ENCODE measurements at places on chromosomes 12 and 14.

DNA sequence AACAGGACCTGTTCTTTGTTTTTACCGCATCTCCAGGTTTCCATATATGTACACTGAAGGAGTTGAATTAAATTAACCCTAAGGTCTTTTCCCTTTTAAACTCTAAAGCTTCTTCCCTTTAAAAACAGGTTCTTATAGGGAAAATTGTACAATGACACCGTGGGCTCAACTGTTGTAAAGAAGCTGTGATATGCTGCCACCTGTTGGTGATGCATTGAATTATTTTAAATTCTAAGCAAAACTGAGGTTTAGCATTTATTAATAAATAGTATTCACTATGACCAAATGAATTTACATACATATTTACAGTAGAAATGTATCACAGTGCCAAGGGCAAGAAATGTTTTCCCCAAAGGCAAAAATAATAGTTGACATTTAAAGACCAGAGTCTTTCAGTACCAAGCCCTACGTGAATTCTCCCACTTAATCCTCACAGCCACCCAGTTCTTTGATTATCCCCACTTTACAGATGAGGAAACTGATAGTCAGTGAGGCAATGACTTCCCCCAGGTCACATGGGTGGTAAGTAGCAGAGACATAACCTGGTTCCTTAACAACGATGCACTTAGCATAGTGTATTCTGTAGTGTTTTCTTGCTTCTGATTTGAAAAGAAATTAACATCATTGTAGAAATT, 35.7 kb upstream of the TMEM263 start:
- peak; percentile 32 for DNase-seq

- DNase-seq = no peak
These were observed 79.3 kb downstream of the ARF6 start for GRCh38 chr14:49972131-49972671.

GRCh38 chr14:39406560-39406959, 25.7 kb downstream of the FBXO33 start:
- DNase-seq = no peak

DNA sequence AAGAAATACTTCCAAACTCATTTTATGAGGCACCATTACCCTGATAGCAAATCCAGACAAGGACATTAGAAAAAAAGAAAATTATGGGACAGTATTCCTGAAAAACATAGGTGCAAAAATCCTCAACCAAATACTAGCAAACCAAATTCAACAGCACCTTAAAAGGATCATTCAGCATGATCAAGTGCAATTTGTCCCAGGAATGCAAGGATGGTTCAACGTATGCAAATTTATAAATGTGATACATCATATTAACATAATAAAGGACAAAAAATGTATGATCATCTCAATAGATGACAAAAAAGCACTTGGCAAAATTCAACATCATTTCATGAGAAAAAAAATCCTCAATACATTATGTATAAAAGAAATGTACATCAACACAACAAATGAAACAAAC, 162.9 kb downstream of the DUSP6 start:
- no peak for DNase-seq

DNA sequence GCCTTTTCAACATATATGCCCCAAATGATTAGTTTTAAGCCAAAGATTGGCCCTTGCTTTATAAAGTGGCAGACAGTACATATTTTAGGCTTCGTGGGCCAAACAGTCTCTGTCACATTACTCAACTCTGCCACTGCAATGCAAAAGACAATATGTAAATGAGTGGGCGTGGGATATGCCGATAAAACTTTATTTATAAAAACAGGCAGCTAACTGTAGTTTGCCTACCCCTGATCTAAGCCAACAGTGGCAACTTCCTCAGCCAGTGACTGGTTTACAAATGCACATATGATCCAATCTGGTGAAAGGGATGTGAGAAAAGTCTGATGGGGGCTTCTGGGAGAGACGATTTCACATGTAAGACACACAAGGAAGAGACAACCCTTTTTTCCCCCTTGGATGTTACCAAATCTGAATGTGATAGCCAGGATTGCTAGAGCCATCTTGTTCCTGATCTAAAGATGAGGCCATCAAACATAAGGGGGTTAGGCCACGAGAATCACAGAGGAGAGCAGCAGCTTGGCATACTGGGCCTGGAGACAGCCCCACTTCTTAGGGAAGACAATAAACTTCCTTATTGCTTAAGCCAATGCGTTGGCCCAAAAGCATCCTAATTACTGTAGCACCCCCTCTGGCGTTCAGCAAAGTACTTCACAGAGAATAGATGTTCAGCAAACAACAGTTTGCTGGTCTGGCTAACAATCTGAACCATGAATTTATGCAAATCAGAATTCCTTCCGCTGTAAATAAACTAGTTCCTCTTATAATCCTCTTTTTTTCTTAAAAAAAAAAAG, 75.2 kb upstream of the TMCC3 start:
- peak; percentile 22 for DNase-seq

- DNase-seq = no peak
These were observed 1.5 kb downstream of the FKBP4 start for GRCh38 chr12:2796187-2796666.

DNA sequence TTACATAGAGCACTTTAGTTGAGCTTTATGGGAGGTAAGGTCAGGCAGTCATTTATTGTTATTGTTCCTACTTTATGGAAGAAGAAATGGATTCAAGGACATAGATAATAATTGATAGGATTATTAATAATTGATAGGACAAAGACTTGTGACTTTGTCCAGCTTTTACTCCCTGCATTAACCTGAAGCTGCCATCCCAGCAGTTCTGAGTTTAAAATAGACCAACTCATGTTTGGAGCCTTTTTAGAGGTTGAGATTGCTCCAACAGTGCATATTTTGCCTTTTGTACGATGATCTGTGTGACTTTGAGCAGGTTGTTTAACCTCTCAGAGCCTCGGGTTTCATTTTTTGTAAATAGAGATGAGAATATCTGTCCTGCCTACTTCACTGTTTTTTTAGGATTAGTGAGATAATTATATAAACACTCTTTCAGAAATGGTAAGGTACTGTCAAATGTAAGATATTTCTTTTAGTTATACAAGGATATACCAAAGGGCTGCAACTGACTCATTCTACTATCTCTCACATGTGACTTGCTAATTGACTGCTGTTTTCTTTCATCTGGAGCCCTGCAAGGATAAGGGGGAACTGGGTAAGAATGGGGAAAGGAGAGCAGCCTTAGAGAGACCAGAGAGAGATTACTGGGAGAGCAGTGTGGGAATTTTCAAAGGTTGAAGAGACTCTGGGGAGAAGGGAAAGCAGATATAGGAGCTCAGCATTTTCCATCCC, 15.3 kb downstream of the WDR20 start:
- DNase-seq = no peak

- DNase-seq = no peak
These were observed 755.4 kb upstream of the MDGA2 start for GRCh38 chr14:48430805-48431204.

DNA sequence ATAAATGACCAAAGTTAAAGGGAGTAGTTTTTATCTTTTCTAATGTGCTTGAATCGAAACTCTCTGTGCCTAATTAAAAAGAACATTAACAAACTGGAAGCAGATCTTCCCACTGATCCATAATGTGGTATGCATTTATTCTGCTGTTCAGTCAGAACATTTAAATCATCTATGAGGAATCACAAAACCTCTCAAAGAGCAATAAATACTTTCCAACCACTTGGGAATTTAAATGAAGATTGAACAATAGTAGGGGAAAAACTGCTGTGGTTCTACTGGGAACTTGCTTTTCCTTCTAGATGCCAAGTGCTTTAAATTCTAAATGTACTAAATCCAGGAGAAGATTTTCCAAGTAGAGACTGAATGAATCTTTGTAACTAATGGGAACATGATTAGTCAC, 12.3 kb upstream of the CHPT1 start:
- DNase-seq = no peak

DNA sequence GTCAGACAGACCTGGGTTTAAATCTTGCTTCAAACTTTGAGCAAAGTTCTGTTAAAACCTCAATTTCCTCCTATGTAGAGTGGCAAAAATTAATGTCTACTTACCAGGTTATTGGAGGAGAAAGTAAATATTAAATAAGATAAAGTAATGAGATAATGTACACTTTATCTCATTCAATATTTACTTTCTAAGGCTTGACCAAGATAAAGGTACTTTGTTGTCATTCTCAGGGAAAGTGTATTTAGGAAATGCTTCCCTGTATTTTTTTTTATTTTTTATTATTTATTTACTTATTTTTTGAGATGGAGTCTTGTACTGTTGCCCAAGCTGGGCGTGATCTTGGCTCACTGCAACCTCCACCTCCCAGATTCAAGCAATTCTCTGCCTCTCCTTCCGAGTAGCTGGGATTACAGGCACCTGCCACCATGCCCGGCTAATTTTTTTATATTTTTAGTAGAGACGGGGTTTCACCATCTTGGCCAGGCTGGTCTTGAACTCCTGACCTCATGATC, 4.7 kb downstream of the FAM161B start:
- DNase-seq = no peak

DNA sequence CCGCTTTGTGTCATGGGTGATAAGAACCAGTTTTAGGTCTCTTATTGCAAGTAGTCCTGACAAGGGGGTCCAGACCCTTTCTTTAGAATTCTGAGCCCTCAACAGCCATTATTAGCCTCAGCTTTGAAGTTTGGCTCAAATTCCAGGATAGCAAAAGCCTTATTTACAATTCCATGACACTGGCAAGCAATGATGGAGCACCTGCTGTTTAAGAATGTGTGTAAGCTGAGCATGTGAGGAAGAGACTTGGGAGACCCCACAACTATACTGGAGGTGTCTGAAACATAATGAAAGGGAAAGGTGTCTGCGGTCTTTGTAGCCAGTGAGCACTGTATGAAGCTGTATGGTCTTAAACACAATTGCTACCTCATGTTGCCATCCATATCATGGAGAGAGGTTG, 119.8 kb downstream of the TBX5 start:
- no peak for DNase-seq

GRCh38 chr12:220491-220890, 6.5 kb upstream of the SLC6A12 start:
- no peak for DNase-seq

GRCh38 chr14:79375356-79375755, 835.9 kb downstream of the DIO2 start:
- DNase-seq = no peak

DNA sequence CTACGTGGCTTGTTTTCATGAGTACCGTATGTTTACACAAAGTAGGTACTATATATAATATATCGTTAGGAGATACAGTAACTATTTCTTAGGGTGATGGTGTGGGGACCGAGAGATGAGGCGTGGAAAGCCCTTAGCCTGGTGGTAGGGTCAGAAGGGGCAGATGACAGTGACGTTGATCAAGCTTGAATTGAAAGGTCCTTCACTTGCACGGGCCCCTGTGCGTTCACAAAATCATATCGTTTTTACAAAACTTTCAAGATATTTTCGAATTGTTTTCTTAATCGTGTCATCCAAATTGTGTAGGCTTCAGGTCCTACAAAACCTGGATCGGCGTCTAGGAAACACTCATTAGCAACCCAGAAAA, 881 bp upstream of the SOS2 start:
- no peak for DNase-seq

- DNase-seq = no peak
These were observed 25.0 kb upstream of the POLR3B start for GRCh38 chr12:106332536-106332935.

GRCh38 chr12:89523843-89524540, 604 bp downstream of the GALNT4 start:
- peak; percentile 2 for DNase-seq

GRCh38 chr14:38410442-38410841, 154.5 kb upstream of the CLEC14A start:
- DNase-seq = no peak

Measured in immature natural killer cell (primary cell).